ENCODE measurements at places on chromosomes 2 and 18. TPM values are rescaled to one million over a fixed set of nuclear protein-coding genes. Genes with fewer than 3 reads are reported as not detected.

EML4 gene
- 90.2 TPM for total RNA-seq

ST6GAL2 gene
- not detected for total RNA-seq

POMC gene
- 3.5 TPM for total RNA-seq

DPP10 gene
- total RNA-seq: not detected

CAPN14 gene
- 0.59 TPM for total RNA-seq

NPHP1 gene
- not detected for total RNA-seq

SKOR2 gene
- total RNA-seq: not detected

MC5R gene
- not detected for total RNA-seq

REG1A gene
- total RNA-seq: not detected

RBM43 gene
- total RNA-seq: 19.2 TPM

GAL3ST2 gene
- total RNA-seq: not detected

TUBA3E gene
- not detected for total RNA-seq

CNDP1 gene
- total RNA-seq: 0.19 TPM

LBX2 gene
- total RNA-seq: not detected

NEURL3 gene
- total RNA-seq: not detected

LAMA1 gene
- total RNA-seq: not detected

DSEL gene
- 0.54 TPM for total RNA-seq

MALL gene
- total RNA-seq: not detected

UCN gene
- total RNA-seq: 2.5 TPM

TEKT4 gene
- total RNA-seq: not detected

UBR3 gene
- 44.6 TPM for total RNA-seq

MAP3K19 gene
- not detected for total RNA-seq

FRZB gene
- total RNA-seq: not detected

CROCC2 gene
- total RNA-seq: not detected

CHN1 gene
- 0.81 TPM for total RNA-seq

PLEK gene
- total RNA-seq: 210 TPM

CD28 gene
- total RNA-seq: 113 TPM

STARD6 gene
- total RNA-seq: not detected

GREB1L gene
- total RNA-seq: not detected

KLHL41 gene
- total RNA-seq: 1.1 TPM

SCN2A gene
- not detected for total RNA-seq

ALPI gene
- total RNA-seq: not detected

MPP4 gene
- not detected for total RNA-seq

E2F6 gene
- total RNA-seq: 9.2 TPM

C1QL2 gene
- total RNA-seq: not detected

ZC3H8 gene
- 8.8 TPM for total RNA-seq

CDH7 gene
- not detected for total RNA-seq

ALK gene
- total RNA-seq: not detected

ADCYAP1 gene
- not detected for total RNA-seq

DSG4 gene
- total RNA-seq: not detected

CIB4 gene
- not detected for total RNA-seq

CD8B gene
- 1.1 TPM for total RNA-seq

LYPD6B gene
- total RNA-seq: not detected

INPP5D gene
- 119 TPM for total RNA-seq

CACNB4 gene
- total RNA-seq: 0.58 TPM

CAVIN2 gene
- not detected for total RNA-seq

PSMA8 gene
- total RNA-seq: 0.59 TPM

SFXN5 gene
- 12.0 TPM for total RNA-seq

TFCP2L1 gene
- total RNA-seq: not detected

TEX44 gene
- not detected for total RNA-seq

Measured in naive thymus-derived CD4-positive, alpha-beta T cell (primary cell).